ENCODE measurements at places on chromosomes 13 and 19. TPM values are rescaled to one million over a fixed set of nuclear protein-coding genes. Genes with fewer than 3 reads are reported as not detected.

DNA sequence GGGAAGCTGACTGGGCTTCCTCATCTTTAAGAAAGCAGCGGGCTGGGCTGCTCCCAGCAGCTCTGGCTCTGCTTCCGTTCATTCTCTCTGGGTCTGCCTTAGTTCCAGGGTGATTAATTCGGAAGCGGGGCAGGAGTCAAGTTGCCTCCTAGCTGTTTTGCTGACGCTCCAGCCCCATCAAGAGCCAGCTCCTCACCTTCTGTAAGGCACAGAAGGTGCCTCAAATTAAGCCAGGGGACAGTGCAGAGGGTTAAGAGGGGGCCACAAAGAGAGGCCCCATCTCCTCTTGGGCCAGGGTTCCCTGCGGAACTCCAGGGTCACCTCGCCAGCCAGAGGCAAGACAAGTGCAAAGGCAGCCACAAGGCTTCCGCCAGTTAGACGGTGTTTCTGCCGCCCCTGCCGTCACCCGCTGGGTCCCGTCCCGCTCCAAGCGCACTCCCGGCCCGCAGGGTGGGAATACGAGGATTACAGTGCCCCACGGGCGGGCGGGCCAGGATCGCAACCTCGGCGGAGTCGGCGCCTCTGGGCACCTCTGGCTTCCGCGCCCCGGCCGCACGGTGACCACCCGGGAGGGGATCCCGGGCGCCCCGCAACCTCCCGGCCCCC, 508 bp downstream of the SLC15A1 start:
- DNase-seq = no peak

GRCh38 chr19:40600570-40601133, 517 bp upstream of the LTBP4 start:
- no peak for DNase-seq

Gene ACTMAP
- 1.6 TPM for total RNA-seq

- no peak for DNase-seq
These were observed 29.8 kb downstream of the ARHGAP35 start for GRCh38 chr19:46890423-46891170.

DNA sequence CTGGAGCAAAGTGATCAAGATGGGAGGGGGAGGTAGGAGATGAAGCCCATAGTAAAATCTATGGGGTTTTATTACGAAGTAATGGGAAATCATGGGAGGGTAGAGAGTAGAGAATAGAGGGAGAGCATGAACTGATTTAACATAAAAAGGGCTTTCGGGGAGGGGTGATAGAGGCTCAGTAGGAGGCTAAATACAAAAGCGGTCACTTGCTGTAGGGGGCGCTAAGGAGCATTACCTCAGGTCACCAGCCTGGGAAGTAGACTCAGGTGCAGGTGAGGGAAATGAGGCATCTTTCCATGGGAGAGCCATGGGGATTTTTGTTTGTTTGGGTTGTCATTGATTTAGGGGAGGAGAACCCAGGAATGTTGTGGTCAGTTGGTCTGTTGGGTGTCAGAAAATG, 14.1 kb downstream of the KRTDAP start:
- DNase-seq = no peak

DNA sequence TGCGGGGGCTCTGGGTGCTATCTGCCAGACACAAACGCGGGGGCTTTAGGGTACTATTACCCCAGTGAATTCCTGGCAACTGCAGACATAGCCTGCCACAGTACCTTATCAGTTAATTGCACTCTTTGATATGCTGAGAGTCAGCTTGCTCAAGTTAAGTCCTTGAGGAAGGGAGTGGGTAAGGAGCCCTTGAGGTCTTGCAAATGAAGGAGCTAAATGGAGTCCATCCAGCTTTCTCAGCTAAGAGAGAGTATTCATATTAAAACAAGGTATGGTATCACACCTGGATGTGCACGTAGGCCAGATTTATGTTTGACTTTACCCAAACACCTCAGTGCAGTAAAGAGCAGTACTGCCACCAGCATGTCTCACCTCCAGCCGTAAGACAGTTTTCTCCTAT, 11.5 kb upstream of the ZNF606 start:
- DNase-seq = no peak

Data from NCI-H460 (cell line).